Activated CD4-positive, alpha-beta T cell treated with anti-CD3 and anti-CD28 coated beads, Interleukin-2, amount 10 ng/mL, durations not matched to agents 7 days and 5 days (primary cell): ENCODE measurements at places on chromosomes 12 and 14. TPM values are rescaled to one million over a fixed set of nuclear protein-coding genes. Genes with fewer than 3 reads are reported as not detected.
A peak's percentile ranks its signal among the peaks of the same experiment; 100 is the strongest.

GRCh38 chr14:29007990-29008389 is 241.4 kb downstream of the FOXG1 start:
- DNase-seq, result no peak

DNA sequence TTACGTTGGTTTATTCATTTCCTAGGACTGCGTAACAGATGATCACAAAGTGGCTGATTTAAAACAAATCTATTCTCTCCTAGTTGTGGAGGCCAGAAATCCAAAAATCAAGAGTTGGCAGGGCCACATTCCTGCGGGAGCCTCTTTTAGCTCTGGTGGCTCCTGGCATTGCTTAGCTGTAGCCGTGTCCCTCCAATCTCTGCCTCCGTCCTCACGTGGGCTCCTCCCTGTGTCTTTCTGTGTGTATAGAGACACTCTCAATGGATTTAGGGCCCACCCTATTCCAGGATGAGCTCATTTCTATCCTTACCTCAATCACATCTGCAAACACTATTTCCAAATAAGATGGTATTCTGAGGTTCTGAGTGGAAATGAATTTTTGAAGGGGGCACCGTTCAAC is 42.5 kb downstream of the KCTD10 start:
- DNase-seq, result no peak

- DNase-seq, result no peak
Observed at GRCh38 chr12:27541031-27541719, 17.2 kb downstream of the PPFIBP1 start.

DNA sequence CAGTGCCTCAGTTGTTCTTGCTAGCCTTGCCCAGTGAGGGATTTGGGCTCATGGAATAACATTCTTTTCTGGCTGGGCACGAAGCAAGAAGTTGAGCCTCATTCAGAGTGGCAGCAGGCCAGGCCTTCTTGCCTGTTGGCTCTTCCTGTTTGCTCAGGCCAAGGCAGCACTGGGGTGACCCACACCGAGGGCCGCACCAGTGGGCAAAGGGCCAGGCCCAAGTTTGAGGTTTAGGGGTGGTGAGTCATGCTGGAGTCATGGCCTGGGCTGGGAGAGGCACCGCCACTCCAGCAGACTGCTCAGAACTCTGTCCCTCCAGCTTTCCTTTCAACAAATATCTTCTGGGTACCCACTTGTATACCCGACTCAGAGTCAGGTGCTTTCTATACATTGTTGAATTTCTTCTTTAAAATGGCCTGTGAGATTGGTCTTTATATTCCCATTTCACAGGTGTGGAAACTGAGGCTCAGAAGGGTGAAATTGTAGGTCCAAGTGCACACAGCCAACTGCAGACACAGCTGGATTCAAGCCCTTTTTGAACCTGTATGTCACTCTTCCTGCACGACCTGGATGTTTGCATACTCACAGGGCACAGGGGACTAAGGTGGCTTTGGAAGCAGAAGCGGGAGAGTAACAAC is 279.4 kb downstream of the FOXN3 start:
- no peak for DNase-seq

- no peak for DNase-seq
Observed at GRCh38 chr12:105765053-105766014, 373.4 kb downstream of the NUAK1 start.

GRCh38 chr12:67928621-67929383 is 60.4 kb upstream of the IFNG-AS1 start:
- no peak for DNase-seq

DNA sequence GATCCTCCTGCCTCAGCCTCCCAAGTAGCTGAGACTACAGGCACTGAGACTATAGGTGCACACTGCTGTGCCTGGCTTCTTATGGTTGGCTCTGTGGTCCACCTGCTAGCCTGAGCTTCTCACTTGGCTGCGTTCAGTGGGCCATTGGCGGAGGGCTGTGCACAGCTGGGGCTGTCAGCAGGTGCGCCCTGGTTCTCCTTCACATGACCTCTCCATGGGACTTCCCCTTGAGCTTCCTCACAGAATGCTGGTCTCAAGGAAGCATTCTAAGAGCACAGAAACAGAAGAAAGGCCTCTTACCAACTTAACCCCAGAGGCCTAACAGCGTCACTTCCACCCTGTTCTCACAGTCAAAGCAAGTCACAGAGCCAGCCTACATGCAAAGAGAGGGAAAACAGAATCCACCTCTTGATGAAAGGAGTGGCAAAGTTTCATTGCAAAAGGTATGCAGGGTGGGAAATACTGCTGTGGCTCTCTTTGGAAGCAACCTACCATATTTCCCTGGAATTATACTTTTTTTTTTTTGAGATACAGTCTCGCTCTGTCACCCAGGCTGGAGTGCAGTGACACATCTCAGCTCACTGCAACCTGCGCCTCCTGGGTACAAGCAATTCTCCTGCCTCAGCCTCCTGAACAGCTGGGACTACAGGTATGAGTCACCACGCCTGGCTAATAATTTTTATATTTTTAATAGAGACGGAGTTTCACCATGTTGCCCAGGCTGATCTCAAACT is 9.3 kb downstream of the RILPL2 start:
- DNase-seq, result peak; percentile 47

- no peak for DNase-seq
Observed at GRCh38 chr12:11787933-11788849, 138.7 kb downstream of the ETV6 start.

GRCh38 chr12:22268973-22269372 is 65.5 kb downstream of the ST8SIA1 start:
- no peak for DNase-seq

The LALBA gene
- not detected for total RNA-seq

The ACRBP gene
- 1.6 TPM for total RNA-seq

The SPIC gene
- not detected for total RNA-seq

The ASB2 gene
- total RNA-seq, result 20.7 TPM

The DIO3 gene
- not detected for total RNA-seq

The DTX1 gene
- total RNA-seq, result 0.25 TPM

The WNT1 gene
- 0.17 TPM for total RNA-seq
